ENCODE measurements at places on chromosomes 7 and 10.

DNA sequence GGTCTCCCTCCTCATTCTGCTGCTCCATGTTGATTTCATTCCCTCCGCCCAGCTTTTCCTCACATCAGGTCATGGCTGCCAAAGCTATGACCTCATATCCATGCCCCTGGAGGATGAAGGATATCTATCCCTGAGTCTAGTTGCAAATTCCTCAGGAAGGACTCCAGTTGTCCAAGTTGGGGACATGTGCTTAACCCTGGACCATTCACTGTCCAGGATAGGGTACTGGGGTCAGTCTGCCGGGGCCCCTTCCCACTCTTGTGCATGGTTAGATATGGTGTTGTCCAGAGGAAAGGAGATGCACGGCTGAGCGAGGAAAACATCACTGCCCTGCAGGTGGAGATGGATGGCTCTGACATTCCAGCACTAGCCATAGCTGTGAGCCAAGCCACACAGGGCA is 51.9 kb upstream of the COMTD1 start:
- DNase-seq, result no peak

DNA sequence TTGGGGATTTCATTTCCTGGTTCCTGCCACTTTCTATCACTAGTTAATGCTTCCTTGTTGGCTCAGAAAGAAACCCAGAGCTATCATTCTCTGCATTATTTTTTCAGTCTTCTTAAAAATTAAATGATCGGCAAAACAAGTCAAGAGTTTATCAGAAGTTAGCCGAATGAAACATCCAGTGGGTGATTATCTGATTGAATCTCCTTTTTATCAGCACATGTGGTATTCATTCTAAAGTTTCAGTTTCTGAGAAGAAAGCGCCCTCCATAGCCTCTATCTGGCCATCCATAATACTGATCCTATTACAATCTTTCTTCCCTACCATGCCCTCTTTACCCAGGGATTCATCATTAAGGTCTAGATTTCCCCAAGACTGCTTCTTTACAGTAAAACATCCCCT is 71.8 kb downstream of the OSBPL3 start:
- no peak for DNase-seq

GRCh38 chr10:100338434-100339036 is 8.5 kb upstream of the SCD start:
- peak; percentile 71 for DNase-seq

DNA sequence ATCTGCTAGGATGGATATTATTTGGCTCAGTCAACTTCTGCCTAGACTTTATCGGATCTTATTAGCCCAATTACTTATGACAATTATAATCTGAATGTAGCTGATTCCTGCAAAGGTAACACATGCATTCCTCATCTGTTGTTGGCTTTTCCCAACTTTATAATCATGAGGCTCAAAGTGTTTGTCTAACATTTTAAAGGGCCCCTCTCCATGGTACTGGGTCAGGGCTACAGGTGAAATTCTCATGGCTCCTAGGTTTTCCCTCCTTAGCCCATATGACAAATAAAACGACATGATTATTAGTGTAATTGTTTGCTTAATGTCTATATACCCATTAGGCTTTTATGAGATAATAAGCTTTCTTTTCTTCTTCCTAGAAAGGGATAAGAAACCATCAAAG is 4.2 kb upstream of the LRGUK start:
- no peak for DNase-seq

DNA sequence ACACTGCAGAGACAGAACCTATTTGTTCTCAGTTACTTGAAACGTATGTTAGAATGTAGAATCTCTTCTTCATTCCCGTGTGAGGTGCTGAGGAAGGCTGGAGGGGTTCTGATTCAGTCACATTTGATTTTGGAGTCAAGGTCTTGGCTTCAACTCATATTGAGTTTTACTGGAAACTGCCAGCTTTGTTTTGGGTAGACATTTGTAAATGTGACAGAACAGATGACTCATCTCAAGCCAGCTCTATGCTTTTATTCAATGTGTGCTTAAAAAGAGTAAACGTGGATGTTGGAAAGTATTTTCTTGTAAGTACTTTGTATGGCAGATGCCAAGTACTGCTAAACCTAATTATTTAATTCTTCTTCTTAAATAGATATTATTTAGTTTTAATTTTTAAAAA is 780.8 kb upstream of the C7orf33 start:
- DNase-seq, result no peak

GRCh38 chr10:86264481-86265231 is 101.9 kb downstream of the GRID1 start:
- no peak for DNase-seq

GRCh38 chr10:127090138-127090537 is 106.3 kb downstream of the INSYN2A start:
- DNase-seq, result no peak

GRCh38 chr7:30285067-30285535 is 704 bp downstream of the ZNRF2 start:
- DNase-seq, result no peak

GRCh38 chr7:145850636-145851035 is 266.0 kb upstream of the CNTNAP2 start:
- no peak for DNase-seq

GRCh38 chr10:91040343-91040742 is 119.5 kb upstream of the ANKRD1 start:
- no peak for DNase-seq

DNA sequence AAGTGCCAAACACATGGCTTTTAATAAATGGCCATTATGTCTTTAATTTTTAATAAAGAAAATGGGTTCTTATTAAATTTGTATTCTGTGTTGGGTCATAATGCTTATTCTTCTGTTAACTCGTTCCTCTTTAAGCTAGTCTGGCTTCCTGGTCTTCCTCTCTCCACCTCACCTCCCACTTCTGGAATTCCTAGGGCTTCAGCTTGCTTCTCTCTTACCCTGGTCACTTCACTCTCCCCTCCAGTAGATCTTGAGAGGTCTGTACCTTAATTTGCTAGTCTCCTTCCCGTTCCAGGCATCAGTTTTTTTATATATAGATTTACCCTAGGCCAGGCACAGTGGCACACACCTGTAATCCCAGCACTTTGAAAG is 111.2 kb downstream of the RALA start:
- DNase-seq, result no peak

GRCh38 chr10:75703191-75703854 is 271.9 kb downstream of the LRMDA start:
- no peak for DNase-seq

DNA sequence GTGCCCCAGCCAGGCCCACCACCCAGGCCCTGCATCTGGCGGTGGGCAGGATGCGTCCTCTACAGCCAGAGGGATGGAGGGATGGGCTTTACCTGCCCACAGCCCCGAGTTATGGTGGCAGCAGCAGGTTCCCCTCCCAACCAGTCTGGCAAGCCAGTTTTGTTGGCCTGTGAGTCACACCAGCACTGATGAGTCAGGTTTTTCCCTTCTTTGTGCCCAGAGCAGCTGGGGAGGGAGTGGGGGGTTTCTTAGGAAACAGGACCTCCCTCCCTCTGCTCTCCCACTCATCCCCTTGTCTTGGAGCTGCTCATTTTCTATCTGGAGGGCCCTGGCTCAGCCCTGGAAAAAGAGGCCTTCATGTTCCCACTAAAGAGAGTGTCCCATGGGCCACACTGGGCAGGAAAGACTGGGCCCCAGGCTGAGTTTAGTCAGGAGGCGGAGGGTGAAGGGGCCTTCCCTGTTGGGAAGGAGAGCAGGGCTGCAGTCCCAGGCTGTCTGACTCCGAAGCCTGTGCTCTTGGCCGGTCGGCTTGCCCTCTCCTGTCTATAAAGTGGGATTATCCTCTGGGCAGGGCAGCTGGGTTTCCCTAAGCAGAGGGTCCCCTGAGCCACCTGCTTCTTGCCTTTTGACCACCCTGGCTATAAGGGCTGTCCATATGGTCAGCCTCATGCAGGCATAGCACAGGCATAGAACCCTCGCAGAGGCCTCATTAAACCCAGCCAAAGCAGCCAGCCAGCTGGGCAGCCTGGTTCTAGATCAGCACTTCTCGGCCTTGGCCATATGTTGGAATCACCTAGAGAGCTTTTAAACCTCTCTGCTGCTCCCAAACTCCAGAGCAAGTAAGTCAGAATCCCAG is 30.2 kb upstream of the ANKRD2 start:
- DNase-seq, result no peak

GRCh38 chr7:78175330-78176100 is 376.9 kb downstream of the PHTF2 start:
- no peak for DNase-seq

DNA sequence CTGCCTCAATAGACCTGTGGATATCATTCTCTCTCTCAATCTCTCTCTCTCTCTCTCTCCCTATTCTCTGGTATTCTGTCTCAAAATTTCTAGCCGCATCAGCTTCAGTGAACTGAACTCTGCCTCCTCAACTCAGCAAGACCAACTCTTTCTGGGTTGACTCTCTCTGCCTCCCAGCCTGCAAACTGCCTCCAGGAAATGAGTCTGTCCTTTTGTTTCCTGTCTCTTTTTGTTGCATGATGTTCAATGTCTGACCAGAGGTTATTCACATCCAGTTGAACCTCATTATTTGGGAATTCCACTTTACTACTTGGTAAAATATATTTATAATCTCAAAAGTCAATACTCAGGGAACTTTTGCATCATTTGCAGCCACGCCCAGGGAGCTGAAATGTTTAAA is 682.7 kb upstream of the FZD8 start:
- DNase-seq, result no peak

DNA sequence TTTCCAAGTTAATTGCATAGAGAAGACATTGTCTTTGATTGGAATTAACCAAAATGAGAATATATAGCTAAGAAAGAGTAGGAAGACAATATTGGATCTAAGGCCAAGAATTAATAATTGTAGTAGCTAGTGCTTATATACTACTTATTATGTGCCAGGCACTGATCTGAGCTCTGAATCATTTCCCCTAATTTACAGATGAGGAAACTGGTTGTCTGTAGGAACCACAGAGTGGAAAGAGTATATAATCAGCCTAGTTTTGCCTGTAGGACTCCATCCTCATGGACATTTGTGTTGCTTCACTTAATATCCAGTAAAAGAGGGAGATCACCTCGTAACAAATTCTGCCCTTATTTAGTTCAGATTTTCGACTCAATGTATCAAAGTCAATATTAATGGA is 127.9 kb downstream of the ARID5B start:
- DNase-seq, result no peak

DNA sequence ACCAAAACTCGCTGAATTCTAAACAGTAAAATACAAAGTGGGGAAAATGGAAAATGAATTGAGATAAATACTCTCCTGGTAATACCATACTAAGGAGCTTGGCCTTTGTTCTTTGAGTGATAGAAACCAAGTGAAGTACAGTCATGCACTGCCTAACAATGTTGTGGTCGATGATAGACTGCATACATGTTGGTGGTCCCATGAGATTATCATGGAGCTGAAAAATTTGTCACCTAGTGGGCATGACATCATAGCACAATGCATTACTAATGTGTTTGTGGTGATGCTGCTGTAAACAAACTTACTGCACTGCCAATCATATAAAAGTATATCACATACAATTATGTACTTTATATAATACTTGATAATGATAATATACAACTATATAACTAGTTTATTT is 419.1 kb downstream of the ARL4A start:
- no peak for DNase-seq

DNA sequence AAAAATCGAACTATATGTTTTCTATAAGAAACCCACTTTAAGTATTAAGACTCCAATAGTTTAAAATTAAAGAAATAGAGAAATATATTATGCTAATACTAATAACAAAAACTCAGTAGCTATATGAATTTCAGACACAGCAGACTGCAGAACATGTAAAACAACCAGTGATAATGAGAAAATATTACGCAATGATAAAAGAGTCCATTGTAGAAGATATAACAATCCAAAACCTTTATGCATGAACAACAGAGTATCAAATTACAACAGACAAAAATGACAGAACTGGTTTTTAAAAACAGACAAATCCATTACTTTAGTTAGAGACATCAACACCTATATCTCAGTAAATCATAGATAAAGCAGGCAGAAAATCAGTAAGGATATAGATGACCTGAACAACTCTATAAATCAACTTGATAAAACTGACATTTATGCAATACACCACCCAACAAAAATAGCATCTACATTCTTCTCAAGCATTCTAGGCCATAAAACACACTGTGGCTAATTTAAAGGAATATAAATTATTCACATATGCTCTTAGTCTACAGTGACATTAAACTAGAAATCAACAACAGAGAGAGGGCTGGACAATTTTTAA is 669.5 kb upstream of the GHITM start:
- DNase-seq, result no peak

GRCh38 chr10:82409671-82410070 is 534.7 kb downstream of the NRG3 start:
- no peak for DNase-seq

GRCh38 chr10:94608559-94608958 is 63.0 kb downstream of the HELLS start:
- no peak for DNase-seq

DNA sequence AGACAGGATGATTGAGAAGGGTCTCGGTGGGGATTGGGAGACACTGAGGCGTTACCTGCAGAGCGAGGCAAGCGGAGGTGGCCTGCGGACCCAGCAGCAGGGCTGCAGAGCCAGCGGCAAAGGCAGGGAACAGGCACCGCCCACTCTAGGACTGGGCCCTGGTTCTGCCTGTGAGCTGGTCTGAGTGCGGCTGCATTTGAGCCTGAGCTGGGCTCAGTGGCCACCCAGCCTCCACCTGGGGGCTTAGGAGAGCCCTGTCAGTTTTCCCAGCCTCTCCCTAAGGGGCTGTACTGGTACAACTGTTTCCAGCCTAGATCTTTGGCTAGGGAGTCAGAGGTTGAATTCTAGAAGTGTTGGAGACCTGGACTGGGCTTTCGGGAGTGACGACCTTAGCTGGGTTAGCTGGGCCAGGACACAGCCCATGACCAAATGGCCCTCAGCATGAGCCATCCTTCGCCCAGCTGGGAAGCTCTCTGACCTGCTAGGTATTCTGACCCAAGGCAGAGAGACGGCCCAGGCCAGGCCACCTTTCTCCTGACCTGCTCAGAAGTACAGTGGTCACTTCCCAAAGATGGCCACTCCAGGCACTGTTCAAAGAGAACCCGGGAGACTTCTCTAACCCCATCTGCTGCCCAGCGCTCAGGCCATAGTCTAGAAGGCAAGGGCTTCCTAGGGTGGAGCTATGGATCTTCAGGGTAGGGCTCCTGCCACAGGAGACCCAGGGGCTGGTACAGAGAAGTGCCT is 64.9 kb downstream of the PAX2 start:
- no peak for DNase-seq

DNA sequence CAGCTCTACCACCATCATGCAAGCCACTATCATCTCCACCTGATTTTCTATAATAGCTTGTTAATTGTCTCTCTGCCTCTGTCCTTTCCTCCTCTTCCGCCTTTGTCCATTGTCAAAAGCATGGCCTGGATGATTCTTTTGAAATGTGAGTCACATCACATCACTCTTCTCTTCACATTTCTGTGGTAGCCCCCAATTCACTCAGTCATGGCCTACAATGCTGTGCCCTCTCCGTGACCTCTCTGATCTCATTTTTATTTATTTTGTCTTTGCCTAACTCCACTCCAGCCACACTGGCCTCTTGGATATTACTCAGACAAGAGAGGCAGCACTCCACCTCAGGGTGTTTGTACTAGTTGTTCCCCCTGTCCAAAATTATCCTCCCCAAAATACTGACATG is 4.9 kb upstream of the ABCB4 start:
- no peak for DNase-seq

GRCh38 chr10:29616542-29616941 is 18.2 kb downstream of the SVIL start:
- DNase-seq, result no peak

Data from stimulated activated CD8-positive, alpha-beta memory T cell treated with anti-CD3 and anti-CD28 coated beads, Interleukin-4, amount 100 ng/mL, for 4 hours (primary cell).